ENCODE measurements at places on chromosomes 3 and 15. TPM values are rescaled to one million over a fixed set of nuclear protein-coding genes. Genes with fewer than 3 reads are reported as not detected.
A peak's percentile ranks its signal among the peaks of the same experiment; 100 is the strongest.

Gene PATL2
- 0.65 TPM for total RNA-seq

GRCh38 chr3:29099296-29099695 lies 181.6 kb upstream of the RBMS3 start:
- no peak for DNase-seq

GRCh38 chr3:182936918-182937285 lies 43.4 kb downstream of the DCUN1D1 start:
- DNase-seq = no peak

- no peak for DNase-seq
These were observed 31.1 kb upstream of the CAPN7 start for GRCh38 chr3:15174953-15175352.

- DNase-seq = peak; percentile 51
These were observed 143.4 kb upstream of the RASGRP1 start for GRCh38 chr15:38707802-38708671.

- no peak for DNase-seq
These were observed 71.9 kb upstream of the CHL1 start for GRCh38 chr3:124557-125179.

DNA sequence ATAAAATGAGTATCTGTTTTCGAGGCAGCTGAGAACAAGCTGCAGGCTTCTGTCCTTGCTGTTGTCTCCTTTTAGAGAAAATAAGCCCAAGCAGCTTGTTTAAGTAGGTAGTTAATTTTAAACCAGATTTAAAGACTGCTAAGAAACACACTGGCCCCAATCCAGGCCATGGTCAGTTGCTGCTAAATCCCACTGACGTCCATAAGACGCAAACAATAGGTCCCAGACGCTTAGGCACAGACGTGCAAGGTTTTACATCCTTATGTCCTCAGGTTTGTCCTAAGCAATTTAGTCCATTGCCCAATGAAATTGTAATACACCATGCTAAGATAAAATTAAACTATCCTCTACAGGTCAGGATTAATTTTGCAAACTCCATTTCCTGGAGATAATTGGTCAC lies 120.0 kb upstream of the SNTN start:
- DNase-seq = no peak

DNA sequence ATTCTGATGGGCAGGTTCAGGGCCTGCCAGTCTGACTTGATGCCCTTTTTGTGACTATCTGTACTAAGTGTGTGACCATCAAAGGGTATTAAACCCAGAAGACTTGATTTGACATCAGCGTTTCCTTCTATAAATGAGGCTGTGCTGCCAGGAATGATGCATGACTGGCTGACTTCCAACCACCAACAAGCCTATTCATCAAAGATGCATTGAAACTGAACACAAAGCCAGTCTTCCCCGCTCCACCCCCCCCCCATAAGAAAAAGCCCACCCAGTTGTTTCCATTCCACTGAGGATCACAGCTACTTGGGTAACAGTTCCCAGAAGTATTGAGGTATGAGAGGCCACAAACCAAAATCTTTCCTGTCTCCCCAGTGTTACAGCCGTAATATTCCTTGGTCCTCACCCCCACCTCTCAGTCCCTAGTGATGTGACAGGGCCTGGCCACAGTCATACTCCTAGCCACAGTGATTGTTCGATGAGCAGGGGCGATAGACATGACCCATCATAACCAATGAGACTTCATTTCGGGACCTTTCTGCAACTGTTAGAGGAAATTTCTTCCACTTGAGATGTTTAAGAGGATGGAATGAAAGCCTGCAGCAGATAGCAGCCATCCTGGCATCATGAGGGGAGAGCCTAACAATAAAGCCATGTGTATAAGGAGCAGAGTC lies 22.6 kb downstream of the SH3BP5 start:
- no peak for DNase-seq

DNA sequence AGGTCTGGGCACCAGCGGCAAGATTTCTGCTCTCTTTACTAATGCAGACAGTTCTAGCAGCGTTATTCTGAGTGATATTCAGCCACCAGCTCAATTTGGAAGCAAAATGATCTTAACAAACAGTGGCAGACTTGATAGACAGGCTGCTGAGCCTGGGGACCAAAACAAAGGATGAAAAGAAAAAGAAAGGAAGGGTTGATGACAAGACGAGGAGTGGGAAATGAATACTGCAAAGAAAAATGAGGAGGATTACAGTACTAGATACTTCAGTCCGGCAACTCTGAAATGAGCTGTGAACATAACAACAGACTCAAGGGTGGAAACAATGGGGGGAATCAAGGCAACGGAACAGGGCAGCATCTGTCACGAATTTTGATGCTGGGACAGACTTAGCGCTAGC lies 28.8 kb downstream of the FHIT start:
- DNase-seq = no peak
